Epithelial cell of prostate (primary cell): ENCODE measurements at places on chromosomes 1 and 21.

- DNase-seq: no peak
These were observed 369.6 kb upstream of the ADGRL2 start for GRCh38 chr1:81430955-81431623.

GRCh38 chr1:12615865-12616708 lies 1.9 kb downstream of the DHRS3 start:
- no peak for DNase-seq

GRCh38 chr1:204692325-204692840 lies 6.8 kb upstream of the LRRN2 start:
- DNase-seq: no peak

DNA sequence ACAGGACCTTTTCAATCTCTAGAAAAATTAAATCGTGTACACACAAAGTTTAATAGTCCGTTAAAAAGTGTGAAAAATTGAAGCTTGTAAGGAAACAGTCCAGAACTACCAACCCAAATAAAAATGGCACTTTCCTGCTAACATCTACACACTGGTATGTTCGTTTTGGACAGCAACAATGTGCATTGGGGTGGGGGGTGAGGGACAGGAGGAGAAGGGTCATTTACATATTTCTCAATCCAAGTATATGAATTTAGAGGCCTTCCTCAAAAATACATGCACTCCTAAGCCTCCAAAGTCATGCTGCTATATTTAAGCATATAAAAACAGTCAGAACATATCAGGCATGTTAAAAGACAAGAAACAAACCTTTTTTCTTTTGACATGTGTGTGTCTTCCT lies 2.5 kb downstream of the PPP1R15B start:
- no peak for DNase-seq

DNA sequence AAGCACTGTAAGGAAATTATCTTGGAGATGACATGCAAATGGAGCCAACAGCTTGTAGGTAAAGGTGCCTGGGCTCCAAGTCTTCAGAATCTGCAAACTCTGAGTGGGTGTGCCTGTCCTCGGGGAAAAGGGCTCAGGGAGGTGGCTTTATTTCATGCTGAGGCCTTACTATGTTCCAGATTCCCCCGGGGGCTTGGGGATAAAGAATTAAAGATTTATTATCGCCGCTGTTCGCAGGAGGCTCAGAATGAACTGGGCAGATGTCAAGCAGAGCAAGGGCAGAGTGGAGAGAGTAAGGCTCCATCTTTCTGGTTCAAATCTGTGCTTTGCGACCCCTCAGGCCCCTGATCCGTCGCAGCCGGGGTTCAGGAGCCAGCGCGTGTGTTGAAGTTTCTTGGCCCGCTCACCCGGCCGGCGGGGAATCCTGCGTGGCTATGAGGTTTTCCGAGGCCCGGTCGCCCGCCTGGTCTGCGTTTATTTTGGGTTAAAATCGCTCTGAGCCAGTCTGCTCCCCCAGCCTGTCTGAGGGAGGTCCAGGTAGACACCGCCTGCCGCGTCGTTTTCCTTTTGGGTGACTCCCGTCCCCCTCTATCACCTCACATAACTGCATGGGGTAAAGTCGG lies 19.5 kb downstream of the RHOU start:
- no peak for DNase-seq

GRCh38 chr21:29164323-29164942 lies 34.0 kb downstream of the MAP3K7CL start:
- DNase-seq: no peak

DNA sequence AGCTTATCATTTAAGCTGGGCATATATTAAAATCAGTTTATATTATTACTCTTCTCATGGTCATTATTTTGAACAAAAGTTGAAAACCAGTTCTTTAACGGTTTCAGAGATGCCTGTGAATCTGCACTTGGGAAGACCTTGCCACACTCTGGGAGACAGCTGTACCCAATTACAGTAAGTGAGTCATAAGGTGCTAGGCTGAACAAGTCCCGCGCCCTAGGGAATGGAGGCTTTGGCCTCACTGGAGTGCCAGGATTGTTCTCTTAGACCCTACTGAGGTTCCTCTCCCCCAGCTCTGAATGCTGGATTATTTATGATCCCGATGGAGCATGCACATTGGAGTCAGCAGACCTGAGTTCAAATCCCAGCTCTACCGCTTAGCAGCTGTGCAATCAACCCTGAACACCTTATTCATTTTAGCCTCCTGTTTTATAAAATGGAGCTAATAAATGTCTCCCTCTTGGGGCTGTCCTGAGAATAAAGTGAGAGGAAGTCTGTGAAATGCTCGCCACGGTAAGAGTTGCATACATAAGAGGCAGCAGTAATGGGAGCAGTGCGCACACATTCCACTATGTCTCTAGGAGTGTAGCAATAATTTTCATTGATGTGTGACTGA lies 266.2 kb downstream of the FOXD2 start:
- no peak for DNase-seq

DNA sequence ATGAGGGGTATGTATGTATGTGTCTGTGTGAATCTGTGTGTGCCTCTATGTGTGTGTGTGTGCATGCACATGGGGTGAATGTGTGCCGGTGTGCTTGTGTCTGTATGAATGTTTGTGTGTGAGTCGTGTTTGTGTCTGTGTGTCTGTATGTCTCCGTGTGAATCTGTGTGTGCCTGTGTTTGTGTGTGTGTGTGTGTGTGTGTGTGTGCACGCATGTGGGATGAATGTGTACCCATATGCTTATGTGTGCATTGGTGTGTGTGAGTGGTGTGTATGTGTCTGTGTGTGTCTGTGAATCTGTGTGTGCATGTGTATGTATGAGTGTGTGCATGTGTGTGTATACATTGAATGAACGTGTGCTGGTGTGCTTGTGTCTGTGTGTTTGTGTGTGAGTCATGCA lies 88.9 kb downstream of the MATN1 start:
- DNase-seq: no peak

GRCh38 chr1:37602750-37603694 lies 7.3 kb upstream of the GNL2 start:
- no peak for DNase-seq

DNA sequence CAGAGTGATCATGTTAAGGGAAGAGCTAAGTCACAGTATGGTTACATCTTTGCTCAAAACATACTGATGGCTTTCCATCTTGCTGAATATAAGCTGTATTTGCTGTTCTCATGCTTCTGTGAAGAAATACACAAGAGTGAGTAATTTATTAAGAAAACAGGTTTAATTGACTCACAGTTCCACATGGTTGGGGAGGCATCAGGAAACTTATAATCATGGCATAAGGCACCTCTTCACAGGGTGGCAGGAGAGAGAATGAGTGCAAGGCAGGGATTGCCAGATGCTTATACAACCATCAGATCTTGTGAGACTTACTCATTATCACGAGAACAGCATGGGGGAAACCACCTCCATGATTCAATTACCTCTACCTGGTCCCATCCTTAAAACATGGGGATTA lies 24.4 kb upstream of the RGS5 start:
- DNase-seq: no peak

- no peak for DNase-seq
These were observed 1.7 kb downstream of the H3-3A start for GRCh38 chr1:226063977-226064815.

DNA sequence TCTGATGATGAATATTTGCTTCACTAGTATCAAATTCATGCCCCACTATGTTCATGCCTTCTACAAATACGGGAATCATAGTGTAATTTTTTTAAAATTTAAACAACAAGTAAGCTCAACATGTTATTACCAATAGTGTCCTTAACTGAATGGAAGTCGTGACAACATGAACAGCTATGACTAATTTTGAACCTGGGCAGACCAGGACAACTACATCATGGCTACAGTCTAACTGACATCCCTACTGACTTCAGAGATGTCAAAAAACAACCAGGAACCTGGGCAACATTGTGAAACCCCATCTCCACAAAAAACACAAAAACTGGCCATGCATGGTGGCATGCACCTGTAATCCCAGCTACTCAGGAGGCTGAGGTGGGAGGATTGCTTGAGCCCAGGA lies 33.5 kb upstream of the RAP1A start:
- no peak for DNase-seq

GRCh38 chr1:19643121-19643520 lies 990 bp upstream of the NBL1 start:
- peak; percentile 55 for DNase-seq

DNA sequence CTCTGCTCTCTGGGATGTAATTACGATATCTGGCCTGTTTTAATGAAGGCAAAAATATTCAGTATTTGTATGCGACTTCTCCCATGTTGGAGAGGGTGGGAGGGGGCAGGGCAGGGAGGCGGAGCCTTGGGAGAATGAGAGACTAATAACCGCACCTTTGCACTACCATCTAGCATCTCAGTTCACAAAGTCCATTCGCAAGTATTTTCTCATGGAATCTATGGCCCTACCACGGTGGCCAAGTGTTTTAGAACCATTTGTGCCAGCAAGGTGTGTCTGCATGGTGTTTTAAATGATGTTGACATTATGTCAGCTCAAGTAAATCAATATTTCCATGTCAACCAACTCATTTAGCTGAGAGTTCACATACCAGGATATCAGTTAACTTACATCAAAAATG lies 14.3 kb upstream of the BLACAT1 start:
- DNase-seq: no peak

DNA sequence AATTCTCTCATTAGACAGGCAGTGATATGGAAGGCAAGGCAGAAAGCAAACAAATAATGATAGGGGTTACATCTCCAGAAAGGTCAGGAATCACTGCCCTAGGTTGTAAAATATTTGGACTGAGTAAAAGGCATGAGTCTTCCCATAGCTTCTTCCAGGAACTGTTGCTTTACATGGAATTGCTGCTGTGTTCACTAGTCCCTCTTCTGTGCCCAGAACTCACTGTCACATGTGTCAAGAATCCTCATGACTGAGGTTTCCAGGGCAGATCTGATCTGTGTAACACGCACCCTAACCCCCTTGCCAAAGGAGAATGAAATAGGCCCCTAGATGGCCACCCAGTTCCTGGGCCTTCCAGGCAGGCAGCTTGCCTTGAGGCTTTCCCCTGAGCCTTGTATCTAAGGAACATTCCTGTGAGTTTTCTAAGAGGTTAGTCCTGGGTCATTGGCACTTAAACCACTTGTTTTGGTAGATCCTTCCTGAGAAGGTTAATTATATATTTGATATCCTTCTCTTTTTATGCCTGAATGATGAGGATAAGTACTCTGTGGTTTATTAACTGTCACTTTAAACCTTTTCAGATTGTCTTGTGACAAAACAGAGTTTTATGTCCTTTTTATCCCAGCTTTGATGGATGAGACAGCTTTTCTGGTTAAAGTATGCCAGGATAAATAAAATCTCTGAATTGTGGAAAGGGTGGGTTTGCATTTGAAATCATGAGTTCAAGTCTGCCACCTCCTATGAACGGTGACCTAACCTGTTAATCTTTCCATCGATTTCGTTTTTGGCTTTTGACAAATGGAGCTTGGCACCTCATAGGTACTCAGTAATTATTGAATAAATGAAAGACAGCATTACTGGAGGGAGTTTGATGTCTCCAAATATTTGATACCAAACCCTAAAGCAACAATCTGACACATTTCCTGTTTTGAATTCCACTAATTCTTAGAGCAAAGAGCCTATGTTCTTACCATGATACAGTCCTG lies 163.3 kb downstream of the DHRS3 start:
- DNase-seq: no peak

DNA sequence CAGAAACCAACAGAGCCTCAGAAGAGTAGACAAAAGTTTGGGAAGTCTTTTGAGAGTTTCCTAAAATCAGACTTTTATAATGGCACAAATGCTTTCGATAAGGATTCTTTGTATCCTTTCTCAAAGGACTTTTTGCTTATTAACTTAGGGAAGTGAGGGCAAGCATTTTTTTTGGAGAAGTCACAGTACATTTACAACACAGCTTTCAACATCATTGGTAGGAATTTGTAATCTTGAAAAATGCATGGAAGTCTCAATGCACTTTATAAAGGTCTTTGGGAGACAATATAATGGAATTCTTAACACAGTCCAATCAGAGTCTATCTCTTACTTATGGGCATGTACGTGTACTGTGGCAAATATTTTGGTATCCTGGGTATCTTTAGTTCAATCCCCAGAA lies 325.8 kb upstream of the NR5A2 start:
- no peak for DNase-seq

DNA sequence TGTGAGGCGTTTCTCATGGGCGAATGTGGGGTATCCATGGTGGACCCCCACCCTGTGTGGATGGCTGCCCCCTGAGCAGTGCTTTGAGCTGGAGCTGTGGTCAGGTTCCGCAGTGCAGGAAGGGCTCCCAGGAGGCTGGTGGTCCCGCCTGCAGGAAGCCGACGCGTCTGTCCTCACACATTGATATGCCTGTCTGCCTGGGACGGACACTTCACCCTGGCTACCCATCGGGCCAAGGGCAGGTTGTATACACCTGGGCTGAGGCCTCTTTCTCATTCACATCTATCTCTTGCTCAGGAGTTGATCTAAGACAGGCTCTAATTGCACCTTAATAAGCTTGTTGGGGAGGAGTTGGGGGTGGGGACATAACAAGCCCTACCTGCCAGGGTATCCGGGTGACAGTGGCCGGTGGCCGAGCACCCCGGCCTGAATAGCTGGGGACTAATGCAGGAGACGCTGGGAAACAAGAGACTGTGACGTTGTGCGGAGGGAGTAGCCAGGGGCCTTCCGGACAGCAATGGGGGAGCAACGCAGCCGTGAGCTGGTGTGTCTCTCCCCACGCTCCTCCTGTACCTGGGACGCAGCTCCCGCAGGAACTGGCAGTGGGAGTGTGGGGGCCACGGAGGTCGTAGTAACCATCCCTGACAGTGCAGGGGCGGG lies 21.7 kb downstream of the PDXK start:
- peak; percentile 45 for DNase-seq

- no peak for DNase-seq
These were observed 47.6 kb upstream of the POFUT2 start for GRCh38 chr21:45335151-45335760.

DNA sequence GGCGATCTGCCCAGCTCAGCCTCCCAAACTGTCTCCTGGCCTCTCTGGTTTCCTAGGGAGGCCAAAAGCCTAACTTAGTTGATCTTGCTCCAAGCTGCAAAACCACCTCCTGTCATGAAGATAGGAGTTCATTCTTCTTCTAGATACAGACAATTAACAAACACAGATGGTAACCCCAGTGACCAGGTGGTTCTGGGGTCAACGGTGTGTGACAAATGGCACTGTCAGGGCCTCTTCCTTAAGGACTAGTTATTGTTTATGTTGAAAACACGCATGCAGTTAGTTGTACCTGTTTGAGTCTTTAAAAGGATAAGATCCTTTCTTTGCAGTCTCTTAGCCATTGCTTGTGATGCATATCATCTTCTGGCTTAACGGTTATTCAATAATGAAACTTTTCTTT lies 4.6 kb upstream of the UMODL1 start:
- DNase-seq: no peak

GRCh38 chr1:204288021-204288588 lies 71.6 kb downstream of the PLEKHA6 start:
- DNase-seq: peak; percentile 77

DNA sequence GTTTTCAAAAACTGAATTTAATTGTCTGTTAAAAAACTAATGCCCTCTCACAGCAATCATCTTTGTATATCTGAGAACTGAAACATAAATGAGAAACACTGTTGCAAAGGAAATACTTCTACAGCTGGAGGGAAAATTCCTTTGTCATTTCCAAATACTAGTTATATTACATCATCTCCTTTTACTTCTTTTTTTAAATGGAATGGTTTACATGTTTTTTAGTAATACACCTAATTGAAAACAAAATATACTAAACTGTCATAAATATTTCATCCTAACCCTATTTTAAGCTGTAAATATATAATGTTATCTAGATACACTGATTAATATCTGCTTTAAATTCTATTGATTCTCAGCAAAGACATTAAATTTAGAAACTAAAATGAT lies 19.1 kb downstream of the CDC42BPA start:
- DNase-seq: no peak
